ENCODE measurements at places on chromosomes 13 and 19.
A peak's percentile ranks its signal among the peaks of the same experiment; 100 is the strongest.

DNA sequence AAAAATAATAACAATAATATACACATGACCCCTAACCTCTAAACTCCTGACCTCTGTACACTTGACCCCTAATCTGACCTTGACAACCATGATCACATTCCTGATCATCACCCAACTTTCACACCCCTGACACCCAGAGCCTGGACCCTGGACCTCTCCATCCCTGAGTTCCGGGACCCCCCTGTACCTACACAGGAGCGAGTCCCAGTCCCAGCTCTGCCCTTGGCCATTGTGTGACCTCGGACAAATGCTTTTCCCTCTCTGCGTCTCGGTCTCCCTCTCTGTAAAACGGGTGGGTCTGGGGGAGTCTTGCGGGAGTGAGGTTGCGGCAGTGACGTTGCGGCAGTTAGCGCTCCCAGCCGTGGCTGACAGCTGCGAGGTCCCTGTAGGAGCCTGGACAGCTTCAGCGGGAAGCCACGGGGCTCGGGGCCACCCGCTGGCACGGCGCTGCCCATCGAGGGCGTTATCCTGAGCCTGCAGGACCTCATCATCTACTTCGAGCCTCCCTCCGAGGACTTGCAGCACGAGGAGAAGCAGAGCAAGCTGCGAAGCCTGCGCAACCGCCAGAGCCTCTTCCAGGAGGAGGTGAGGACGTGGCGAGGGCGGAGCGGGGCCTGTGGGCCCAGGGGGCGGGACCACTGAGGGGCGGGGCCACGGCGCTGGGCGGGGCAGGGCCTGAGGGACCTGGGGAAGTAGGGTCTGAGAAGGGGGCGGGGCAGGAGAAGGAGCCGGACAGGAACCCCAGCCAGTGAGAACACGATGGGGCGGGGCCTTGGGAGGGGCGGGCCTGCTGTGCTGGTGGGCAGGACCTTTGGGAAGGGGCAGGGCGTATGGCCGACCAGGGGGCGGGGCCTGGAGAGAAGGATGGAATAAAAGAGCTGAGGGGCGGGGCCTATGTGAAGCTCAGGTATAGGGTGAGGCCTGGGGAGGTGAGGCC is 19.2 kb downstream of the RYR1 start:
- ATAC-seq, result peak; percentile 54

DNA sequence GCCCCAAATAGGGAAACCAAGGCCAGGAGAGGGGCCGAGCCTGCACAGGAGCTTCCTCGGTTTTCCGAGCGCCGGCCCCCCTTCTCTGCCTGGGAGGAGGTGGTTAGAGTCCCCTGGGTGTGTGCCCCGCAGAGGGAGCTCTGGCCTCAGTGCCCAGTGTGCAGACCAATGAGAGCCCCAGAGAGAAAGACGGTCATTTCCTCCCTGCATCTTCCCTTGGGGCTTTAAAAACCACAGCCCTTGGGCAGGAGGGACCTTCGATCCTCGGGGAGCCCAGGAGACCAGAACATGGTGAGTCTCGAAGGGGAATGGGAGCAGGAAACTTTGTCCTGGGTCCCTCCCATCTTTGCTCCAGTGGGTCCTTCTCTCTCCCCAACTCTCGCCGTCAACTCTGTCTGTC is at the start of gene C5AR1:
Gene C5AR1, plus strand, starts transcription at position 254 of the 400 bp plus-strand sequence. Its CDS starts 35 bp downstream, at position 289.
- no peak for ATAC-seq

DNA sequence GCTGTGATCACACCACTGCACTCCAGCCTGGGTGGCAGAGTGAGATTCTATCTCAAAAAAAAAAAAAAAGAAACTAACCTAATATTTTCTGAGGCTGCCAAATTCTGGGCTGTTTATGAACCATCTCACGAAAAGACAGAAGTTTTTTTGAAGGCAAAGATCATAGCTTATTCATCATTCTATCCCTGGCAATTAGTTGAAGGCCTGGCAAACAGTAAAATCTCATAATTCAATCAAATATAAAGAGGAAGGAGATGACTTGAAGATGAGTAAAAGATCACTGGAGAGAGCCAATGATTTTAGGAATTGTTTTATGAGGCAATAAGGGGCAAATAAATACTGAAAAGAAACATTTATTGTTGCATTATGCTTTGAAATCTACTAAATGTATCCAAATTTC is 216.5 kb downstream of the DCLK1 start:
- no peak for ATAC-seq

DNA sequence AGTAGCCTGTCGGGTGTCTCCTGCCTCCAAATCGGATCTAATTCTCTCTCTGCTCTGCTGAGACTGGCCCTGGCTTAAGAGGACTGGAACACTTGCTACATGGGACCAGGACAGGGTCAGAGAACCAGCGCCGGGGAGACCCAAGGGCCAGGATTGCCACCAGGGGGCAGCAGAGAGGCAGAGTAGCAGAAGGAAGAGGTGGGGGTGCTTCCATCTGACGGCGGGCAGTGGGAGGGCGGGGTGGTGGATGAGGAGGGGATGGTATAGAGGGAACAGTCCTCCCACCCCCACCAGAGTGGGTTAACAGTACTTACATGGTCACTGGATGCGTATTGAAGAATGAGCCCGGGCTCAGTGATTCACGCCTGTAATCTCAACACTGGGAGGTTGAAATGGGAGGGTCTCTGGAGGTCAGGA is 11.9 kb downstream of the SELENOW start:
- peak; percentile 87 for ATAC-seq

DNA sequence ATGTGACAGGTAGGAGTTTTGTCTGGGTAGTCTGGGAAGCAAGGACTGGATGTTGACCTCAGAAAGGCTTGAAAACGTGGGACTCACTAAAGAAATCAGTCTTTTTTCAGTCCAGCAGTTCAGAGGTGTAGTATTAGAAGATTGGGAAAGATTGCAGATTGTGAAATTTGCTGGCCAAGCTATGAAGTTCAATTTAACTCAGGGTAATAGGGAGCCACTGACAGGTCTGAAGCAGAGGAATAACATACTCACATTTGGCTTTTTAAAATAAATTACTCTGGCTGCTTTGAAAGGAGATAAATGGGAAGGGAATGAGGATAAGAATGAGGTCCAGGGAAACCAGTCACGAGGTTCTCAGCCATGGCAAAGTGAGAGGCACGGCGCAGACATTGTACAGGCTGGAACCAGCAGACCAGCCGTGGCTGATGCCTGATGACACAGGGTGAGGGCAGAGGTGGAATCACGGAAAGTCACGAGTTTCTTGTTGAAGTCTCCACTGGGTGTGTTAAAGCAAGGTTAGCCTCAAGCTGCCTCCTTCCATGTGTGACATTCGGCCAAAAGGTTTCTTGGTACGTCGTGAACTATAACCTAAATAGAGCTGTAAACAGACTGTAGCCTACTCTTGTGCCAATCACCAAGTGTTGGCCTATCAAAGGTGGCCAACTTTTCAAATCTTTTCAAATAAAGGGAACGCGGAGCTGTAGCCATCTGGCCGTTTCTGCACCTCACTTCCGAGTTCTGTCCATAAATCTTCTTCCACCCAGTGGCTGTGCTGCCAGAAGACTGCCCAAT is 377.6 kb downstream of the IRS2 start:
- no peak for ATAC-seq

DNA sequence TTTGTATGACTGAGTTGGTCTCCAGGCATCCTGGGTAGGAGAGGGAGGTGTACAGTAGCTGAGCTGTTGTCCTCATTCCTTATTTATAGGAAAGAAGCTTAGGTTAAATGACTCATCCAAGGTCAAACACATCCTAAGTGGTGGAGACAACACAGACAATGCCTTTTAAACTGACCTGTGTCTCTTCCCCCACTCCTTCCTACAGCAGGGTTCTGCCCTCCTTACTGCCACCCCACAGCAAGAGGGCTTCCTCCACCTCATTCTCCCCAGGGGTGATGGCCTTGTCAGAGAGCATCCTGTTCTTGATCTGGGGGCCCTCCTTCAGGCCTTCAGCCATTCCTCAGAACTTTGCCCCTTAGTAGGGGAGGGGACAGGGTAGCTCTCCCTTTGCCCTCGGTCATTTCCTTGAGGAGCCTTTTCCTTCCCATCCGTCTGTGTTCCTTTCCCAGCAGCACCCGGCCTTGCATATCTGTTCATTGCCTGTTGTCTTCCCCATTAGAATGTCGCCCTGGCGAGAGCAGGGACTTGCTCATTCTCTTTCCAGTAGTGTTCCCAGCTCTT is 48.2 kb upstream of the GPI start:
- peak; percentile 29 for ATAC-seq

DNA sequence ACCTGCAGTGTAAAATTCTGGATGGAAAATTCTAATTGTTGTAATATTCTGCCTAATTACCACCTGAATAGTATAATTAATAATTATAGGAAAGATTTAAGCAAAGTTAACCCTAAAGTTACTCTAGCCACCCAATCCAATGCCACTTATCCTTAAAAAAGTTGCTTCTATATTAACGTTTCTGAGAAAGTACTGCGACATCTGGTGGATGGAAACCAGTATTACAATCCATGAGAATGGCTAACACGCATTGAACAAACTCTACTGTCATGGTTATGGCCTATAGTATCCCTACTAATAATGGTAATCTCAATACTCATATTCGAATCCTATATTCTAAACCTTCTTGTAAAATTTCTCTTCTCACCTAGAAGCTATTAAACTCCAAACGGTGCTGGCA is 1551.8 kb downstream of the SLITRK1 start:
- ATAC-seq, result no peak

All from activated T-helper 17 cell treated with anti-CD3 and anti-CD28 coated beads, Interleukin-2, amount 50 U/mL, for 72 hours (primary cell).